ENCODE measurements at places on chromosomes 4 and X.

DNA sequence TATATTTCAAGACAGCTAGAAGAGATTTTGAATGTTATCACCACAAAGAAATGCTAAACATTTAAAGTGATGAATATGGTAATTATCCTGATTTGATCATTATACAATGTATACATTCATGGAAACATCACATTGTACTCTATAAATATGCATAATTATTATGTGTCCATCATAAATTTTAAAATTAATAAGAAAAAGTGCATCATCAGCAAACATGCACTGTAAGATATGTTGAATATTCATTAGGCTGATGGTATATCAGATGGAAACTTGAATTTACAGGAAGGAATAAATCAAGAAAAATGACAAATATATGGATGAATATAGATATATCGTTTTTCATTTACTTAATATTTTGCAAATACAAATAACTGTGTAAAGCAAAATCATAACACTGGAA lies 812.1 kb upstream of the INTU start:
- no peak for DNase-seq

DNA sequence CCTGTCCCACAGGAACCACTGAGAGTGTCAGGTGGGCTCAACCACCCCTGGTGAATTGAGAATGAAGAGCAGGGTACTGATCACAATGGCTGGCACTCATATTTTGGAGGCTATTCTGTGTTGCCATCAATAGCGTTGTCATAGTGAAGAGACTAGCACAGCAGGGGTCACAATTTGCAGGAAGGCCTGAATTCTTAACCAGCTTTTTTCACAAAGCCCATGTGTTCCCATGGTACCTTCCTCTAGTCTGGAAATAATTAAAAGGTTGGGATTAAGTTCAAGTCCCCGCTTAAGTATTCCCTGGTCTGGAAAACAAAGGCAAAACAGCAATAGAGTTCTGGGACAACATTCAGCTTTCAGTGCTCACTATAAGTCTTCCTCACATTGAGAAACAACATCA lies 1051.7 kb downstream of the C4orf33 start:
- DNase-seq = no peak

DNA sequence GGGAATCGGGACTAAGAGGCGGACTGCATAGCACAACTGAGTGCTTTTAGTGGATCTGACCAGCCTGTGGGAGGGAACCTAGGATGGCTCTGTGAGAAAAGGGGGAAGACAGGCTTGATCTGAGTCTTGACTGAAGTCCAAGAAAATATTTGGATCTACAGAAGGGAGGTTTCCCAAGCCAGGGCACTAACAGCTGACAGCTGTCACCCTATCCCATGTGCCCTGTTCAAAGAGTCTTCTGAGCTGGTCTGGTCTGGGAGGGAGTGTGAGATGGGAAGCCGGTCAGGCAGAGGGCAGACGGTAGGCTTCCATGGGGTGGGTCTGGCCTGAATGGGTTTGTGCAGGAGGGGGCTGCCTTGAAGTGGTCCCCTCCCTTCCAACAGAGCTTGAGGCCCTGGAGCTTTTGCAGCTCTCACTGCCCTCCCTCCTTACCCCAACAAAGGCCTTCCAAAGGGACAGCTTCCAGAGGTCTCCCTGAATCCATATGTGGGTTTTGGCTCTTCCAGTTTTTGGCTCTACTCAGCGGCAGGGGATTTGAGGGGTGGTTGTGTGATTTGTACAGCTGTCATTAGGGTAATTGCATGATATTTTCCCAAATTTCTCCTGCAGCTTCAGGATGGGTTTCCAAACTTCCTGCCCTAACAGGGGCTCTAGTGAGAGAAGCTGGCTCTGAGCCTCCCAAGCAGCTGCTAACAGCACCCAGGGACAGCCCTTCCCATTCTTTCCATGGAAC lies 643.7 kb downstream of the BCOR start:
- no peak for DNase-seq

DNA sequence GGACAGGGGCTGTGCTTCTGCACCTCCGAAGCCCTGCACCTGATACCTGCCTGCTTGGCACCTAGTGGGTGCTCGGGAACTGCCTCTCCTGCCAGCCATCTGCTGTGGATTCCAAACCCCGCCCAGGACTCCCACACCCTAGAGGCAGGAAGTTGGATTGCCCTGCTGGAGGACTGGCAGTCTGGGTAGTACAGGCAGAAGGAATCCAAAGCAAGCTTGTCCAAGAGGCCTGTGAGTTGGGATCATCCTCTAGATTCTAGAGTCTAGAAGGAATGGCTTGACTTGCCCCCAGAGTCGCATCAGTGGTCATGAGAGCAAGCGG lies 64.6 kb upstream of the MTM1 start:
- DNase-seq = no peak

DNA sequence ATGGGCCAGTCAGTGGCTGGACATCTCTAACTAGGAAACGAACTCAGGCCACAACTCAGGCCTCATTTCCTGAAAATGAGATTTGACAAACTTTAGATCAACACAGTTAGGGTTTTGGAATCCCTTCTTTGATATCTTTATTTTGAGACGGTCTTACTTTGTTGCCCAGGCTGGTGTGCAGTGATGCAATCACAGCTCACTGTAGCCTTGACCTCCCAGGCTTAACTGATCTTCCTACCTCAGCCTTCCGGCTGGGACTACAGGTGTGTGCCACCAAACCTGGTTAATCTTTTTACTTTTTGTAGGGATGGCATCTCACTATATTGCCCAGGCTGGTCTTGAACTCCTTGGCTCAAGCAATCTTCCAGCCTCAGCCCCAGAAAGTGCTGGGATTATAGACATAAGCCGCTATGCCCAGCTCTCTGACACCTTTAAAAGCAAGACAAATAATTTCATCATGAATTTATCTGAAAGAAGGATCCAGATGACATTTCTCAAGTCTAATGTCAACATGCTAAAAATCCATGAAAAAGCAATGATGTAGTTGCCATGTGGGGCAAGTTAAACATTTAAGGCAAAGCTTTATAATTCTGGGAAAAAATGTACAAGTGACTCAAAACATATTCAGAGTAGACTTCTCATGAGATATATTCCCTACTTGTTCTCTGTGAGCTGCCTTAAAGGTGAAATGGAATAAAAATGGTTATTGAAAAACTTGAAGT lies 89.1 kb upstream of the CBR4 start:
- DNase-seq = no peak

GRCh38 chr4:148847544-148848255 lies 405.5 kb upstream of the NR3C2 start:
- DNase-seq = no peak

DNA sequence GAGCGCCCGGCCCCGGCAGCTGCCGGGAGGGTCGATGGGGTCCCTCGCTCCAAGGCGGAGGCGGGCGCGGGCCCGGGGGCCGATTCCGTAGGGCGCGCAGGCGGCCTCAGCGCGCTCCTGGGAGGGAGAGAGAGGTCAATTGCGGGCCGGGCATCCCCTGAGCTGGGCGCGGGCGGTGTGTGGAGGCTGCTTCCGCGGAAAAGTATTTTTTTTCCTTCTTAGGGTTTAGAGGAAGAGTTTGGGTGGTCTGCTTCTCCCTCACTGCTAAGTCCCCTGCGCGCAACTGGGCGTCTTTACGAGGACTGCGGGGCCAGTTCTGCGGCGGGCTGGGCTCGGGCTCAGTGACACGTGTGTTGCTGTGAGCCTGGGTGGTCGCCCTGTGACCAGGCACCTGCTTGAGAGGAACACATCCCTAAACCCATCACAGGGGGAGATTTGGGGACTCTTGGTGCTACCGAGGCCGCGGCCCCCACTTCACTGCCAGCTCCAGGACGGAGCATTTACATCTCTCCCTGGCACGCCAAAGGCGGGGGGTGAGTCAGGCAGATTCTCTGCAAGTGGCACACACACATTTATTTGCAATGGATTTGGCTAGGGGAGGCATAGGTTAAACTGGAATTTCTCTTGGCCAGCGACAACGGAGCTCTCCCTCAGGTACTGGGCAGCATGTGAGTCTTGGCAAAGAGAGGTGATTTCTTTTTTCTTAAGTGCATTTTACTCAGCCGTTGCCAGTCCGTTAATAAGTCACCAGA lies 151.2 kb upstream of the SLC4A4 start:
- no peak for DNase-seq

DNA sequence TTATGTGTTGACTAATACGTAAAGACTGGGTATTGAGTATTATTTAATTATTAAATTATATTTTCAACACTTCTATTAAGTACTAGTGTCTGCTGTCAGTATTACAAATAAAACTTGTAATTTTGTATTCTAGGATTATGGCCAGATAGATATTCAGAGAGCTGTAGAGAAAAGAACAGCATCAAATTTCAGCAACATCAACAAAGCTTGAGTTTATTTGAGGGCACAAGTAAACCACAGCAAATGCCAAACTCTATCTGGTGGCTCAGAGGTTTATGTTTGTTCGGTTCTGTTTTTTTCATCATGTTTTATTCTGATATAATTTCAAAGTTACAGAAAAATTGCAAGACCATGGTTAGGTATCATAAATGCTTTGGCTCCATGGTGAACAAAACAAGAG lies 1530.5 kb downstream of the PCDH18 start:
- no peak for DNase-seq

DNA sequence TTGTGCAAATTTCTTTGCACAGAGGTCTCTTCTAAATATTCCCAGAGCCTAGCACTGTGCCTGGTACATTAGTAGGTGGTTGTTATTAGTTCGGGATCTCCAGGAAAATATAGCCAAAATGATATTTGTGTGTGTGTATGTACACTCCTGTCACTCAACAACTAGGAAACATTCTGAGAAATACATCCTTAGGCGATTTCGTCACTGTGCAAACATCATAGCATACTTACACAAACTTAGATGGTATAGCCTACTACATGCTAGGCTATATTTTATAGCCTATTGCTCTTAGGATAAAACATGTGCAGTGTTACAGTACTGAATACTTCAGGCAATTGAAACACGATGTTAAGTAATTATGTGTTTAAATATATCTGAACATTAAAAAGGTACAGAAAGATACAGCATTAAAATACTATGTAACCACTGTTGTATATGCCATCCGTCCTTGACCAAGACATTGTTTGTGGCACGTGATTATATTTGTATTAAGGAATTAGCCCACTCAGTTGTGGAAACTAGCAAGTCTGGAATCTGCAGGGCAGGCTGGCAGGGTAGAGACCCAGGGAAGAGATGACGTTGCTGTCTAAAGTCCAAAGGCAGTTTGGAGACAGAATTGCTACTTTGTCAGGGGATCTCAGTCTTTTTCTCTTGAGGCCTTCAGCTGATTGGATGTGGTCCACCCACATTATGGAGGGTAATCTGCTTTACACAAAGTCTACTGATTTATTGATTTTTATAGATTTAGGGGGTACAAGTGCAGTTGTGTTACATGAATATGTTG lies 106.9 kb downstream of the COL4A6 start:
- DNase-seq = no peak

DNA sequence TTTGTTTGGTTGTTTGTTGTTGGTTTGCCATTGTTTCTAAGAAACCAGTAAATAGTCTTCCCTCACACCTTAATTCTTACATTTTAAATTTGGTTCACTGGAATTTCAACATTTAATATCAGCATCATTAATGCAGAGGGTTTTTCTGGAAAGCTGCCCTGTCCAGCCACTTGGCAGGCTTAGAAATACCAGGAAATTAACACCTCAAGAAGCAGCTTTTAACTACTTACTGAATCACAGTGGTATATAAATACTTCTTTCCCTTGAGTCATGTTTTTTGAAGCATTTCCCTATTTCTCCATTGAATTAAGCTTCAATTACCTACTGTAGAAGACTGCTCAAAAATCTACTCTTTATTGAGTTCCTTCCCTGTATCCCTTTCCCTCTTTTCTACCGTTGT lies 1221.1 kb upstream of the ADGRL3 start:
- DNase-seq = no peak

- no peak for DNase-seq
Observed at GRCh38 chrX:52923781-52924241, 26.7 kb downstream of the FAM156B start.

GRCh38 chr4:152100379-152101201 lies 339.8 kb upstream of the GATB start:
- DNase-seq = no peak

DNA sequence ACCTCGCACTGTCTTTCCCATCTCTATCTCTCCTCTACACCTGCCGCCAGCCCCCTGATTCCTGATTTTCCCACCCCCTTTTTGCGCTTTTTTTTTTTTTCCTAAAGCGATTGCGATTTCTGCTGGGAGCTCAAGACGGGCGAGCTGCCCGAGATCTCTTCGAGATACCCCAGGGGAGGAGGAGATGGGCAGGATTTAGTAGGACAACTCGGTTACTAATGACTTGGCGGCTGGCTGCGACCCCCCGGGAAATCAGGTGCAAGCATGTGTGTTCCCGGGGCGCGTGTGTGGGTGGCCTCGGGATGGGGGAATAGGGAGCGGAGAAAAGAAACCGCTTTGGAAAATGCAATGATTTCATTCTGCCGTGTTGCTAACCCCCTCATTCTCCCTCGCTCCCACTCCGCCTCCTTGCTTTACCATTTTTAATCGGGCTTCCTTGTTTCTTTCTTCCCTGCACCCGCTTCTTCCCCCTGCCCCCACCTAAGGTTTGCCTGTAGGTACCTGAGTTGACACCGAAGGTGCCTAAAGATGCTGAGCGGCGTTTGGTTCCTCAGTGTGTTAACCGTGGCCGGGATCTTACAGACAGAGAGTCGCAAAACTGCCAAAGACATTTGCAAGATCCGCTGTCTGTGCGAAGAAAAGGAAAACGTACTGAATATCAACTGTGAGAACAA lies 4.4 kb downstream of the SLITRK2 start:
- DNase-seq = no peak

DNA sequence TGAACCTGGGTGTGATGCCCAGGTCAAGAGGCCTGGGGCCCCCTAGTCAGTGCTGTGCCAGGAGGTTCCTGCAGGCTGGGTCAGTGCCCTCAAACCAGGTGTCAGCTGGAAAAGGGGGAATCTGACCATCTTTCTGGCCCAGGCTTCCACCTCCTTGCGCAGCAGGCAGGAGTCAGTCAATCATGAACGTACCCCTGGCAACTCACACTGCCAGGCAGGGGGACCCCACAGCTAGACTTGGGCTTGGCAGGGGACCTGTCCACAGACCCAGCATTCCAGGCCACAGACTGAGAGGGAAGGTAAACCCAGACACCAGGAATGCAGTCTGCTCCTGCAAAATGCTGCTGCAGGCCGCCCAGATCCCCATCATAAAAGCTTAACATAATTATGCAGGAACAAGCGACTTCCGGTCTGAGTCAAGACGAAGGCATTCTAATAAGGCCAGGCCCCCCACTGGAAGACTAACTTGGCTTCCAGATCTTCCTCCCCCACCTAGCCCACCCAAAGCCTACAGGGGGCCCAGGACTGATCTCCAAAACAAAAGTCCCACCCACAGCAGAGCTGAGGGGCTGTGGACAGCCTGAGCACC lies 156.3 kb downstream of the BCOR start:
- DNase-seq = no peak

DNA sequence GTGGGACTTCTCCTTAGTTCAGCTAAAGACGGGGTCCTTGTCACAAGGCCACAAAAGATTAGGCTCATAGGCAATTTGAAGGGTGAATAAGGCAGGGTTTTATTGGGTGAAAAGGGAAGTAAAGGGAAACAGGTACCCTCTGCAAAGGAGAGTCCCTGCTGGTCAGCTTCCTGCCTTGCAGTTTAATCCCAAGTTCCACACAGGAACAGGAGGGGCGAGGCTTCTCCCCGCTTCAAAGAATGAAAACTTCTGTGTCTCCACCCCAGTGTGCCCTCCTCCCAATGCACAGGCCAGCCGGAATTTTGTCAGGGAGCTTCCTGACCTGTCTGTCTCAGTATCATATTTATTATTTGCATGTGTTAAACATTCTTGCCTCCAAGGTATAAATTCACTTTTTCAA lies 37.1 kb downstream of the ITM2A start:
- DNase-seq = no peak
